ENCODE measurements at places on chromosomes 4 and X.

DNA sequence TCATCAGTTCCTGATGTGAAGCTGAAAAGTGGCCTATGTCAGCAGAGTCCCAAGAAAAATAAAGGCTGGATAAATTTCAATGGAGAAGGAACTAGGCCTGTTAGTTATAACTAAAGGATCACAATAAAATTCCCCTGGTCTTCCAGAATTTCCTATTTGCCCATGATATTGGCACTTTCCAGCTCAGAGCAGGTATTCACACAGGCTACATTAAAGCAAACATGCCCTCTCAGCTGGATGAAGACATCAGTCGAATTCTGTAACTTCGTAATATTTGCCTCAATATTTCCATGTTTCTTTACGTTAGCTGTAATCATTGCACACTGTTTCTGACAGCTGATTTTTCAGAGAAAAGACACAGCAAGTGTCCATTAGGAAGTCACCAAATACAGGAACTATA, 9.5 kb downstream of the HPGD start:
- no peak for DNase-seq

DNA sequence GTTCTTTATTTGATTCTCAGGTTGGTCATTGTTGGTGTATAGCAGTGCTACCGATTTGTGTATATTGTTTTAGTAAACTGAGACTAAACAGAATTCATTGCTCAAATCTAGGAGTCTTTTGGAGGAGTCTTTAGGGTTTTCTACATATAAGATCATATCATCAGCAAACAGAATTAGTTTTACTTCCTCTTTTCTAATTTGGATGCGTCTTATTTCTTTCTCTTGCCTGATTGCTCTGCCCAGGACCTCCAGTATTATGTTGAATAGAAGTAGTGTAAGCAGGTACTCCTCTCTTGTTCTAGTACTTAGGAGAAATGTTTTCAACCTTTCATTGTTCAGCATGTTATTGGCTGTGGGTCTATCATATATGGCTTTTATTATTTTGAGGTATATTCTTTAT, 92.6 kb downstream of the IQCM start:
- DNase-seq, result no peak

- no peak for DNase-seq
Measured at GRCh38 chrX:118660085-118660484, 67.3 kb upstream of the IL13RA1 start.

- no peak for DNase-seq
Measured at GRCh38 chr4:8117278-8117682, 41.3 kb downstream of the ABLIM2 start.

GRCh38 chr4:117893207-117893606, 141.1 kb upstream of the NDST3 start:
- no peak for DNase-seq

DNA sequence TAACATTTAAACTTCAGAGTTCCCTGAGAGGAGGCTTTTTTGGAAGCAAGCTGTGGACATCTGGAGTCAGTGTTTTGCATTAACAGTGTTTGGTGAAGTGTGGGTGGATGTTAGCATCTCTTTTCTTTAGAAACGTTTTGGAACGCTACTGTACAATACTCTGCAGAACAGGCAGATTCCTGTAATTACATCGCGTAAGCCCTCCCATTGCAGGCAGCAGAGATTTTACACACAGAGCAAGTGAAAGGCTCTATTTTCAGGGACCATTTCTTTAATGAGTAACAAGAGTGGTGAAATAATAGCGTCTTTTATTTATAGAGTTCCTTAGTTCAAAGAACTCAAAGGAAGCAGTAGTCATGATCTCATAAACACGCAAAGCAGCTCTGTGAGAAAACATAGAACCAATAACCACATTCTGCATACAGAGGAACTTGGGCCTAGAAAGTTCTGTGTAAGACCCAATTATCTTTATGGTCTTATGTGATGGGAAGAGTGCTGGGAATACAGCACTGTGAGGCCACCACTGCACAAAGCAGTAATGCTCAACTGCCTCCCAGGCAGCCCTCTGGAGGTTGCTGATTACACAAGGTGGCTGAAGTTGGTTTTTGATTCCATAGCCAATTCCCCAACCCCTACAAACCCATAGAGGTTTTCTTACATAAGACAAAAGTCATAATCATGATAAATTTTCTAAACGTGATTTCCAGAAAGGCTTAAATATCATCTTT, 298.7 kb upstream of the EPHA5 start:
- DNase-seq, result no peak

All from caudate nucleus (tissue), 63 donors.